Osteoblast (primary cell): ENCODE measurements at places on chromosomes 4 and X. TPM values are rescaled to one million over a fixed set of nuclear protein-coding genes. Genes with fewer than 3 reads are reported as not detected.

The MAGEA8 gene
- not detected in 2 replicates for total RNA-seq

The FNIP2 gene
- 73.4 and 78.9 TPM in 2 replicates for total RNA-seq

The RIBC1 gene
- total RNA-seq, result 0.29 and 0.72 TPM in 2 replicates

The GRIA2 gene
- total RNA-seq, result under 0.01 TPM in 1 of 2 replicates, not detected in the other

The TLR3 gene
- total RNA-seq, result 8.0 and 8.8 TPM in 2 replicates

The TMEM31 gene
- total RNA-seq, result not detected in 2 replicates

The USP17L21 gene
- total RNA-seq, result not detected in 2 replicates

The LRAT gene
- not detected in 2 replicates for total RNA-seq

The FAM9C gene
- total RNA-seq, result under 0.01 TPM in 1 of 2 replicates, not detected in the other

GRCh38 chrX:18886005-18886343, 97.9 kb downstream of the PHKA2 start:
- DNase-seq, result no peak
- H3K36me3 ChIP-seq, result no peaks in the 10 kb centered on the region
- H3K27me3 ChIP-seq, result no peaks in the 10 kb centered on the region
- H3K27ac ChIP-seq, result no peak overlapping the region
- peaks cover 9% of the 10 kb centered on the region for H3K4me1 ChIP-seq
- peak overlapping the region; percentile 62 for H3K4me3 ChIP-seq

GRCh38 chrX:136046295-136047015, 61.2 kb downstream of the SLC9A6 start:
- H3K4me3 ChIP-seq, result no peak overlapping the region
- peak overlapping the region; percentile 3 for H3K27ac ChIP-seq
- no peak for DNase-seq
- no peaks in the 10 kb centered on the region for H3K36me3 ChIP-seq

GRCh38 chrX:106692425-106693065, 34.0 kb upstream of the RNF128 start:
- no peak overlapping the region for H3K27ac ChIP-seq
- DNase-seq, result no peak
- H3K4me3 ChIP-seq, result no peak overlapping the region
- no peaks in the 10 kb centered on the region for H3K4me1 ChIP-seq

DNA sequence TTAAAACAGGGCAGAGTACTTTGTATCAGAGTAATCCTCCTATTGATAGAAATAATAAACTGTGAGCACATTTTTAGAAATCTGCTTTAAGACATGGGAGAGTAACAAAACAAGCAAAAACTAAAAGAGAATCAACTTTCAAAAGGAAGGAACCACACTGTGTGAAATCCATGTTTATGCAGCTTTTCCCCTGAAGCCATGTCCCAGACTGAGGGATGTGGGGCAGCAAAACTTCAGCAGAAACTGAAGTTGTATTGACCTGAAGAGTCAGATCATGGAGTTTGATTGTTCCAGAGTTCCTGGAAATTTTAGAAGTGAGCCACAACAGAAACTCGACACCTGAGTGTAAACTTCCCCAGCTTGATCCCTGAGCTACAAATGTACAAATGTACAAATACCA, 53.2 kb downstream of the COMMD8 start:
- H3K27ac ChIP-seq, result no peak overlapping the region
- H3K4me1 ChIP-seq, result no peaks in the 10 kb centered on the region
- no peak overlapping the region for H3K4me3 ChIP-seq
- DNase-seq, result no peak
- no peaks in the 10 kb centered on the region for H3K36me3 ChIP-seq
- H3K27me3 ChIP-seq, result peaks cover 5% of the 10 kb centered on the region

DNA sequence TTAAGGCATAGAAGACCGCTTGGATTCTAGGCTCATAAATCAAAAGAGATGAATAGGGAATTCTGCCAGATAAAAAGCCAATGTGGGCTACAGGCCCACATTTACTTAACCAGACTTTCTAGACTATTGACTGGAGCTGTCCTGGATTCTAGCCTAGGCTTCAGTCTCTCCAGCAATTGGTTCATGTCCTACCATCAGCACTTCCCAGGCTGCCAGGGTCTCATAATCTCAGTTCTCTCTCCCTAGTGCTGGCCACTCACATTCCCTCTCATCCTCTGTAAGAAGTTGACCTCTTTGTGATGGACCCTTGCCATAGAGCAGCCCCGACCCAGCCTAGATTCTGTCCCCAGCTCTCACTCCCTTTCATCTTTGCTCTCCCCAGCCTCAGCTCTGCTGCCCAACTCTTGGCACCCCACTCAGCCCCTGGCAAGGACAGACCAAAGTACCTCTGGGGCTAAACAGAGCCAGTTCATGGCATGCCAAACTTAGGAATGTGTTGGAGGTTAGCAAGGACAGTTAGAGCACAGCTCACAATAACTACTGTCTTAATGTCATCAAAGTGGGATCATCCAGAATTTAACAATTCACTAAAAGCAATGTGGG, 396.2 kb downstream of the INPP4B start:
- no peak for DNase-seq
- H3K27me3 ChIP-seq, result no peaks in the 10 kb centered on the region
- no peak overlapping the region for H3K4me3 ChIP-seq
- no peak overlapping the region for H3K27ac ChIP-seq
- no peaks in the 10 kb centered on the region for H3K36me3 ChIP-seq

DNA sequence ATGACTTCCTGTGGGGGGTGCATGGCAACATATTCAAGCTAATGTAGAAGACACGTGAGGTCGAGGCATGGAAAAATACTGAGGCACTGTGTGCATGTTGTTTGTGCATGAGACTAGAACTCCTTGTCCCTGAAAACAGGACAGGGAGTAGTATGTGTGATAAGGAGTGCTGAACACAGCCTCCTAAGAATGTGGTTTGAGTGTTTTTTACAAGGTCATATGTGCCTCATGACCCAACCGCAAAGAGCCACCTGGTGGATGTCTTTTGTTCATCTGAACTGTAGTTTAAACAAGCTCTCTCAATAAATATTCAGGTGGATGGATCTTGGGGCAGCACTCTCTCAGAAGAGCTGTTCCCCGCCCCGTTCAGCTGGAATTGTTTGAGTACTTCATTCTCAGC, 226.6 kb downstream of the NLGN4X start:
- H3K27me3 ChIP-seq, result no peaks in the 10 kb centered on the region
- no peak for DNase-seq
- H3K4me3 ChIP-seq, result no peak overlapping the region
- H3K4me1 ChIP-seq, result no peaks in the 10 kb centered on the region
- H3K27ac ChIP-seq, result no peak overlapping the region

- no peaks in the 10 kb centered on the region for H3K4me1 ChIP-seq
- H3K27me3 ChIP-seq, result no peaks in the 10 kb centered on the region
- DNase-seq, result no peak
- no peaks in the 10 kb centered on the region for H3K36me3 ChIP-seq
Measured at GRCh38 chr4:106704253-106704870, 331.8 kb downstream of the DKK2 start.

GRCh38 chrX:118585296-118585695, 89.7 kb downstream of the DOCK11 start:
- no peaks in the 10 kb centered on the region for H3K27me3 ChIP-seq
- no peaks in the 10 kb centered on the region for H3K4me1 ChIP-seq
- no peak for DNase-seq
- no peak overlapping the region for H3K4me3 ChIP-seq

DNA sequence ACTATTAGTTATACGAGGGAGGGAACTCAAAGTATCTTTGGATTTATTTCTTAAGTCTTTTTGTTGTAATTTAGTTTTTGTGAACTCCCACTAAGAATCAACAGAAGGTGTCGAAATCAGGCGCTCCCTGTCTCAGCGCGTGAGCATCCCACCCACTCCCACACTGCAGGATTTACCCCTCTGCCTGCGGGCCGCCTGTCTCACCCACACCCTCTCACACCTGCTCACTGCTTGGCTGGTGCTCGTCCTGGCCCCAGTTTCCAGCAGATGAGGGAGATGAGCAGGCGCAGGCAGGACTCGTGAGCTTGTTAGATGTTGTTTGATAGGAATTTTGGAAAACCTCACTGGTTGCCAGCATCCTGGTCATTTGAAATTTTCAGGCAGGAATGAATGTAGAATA, 20.8 kb upstream of the HGFAC start:
- no peak for DNase-seq
- H3K4me3 ChIP-seq, result no peak overlapping the region
- no peaks in the 10 kb centered on the region for H3K27me3 ChIP-seq

DNA sequence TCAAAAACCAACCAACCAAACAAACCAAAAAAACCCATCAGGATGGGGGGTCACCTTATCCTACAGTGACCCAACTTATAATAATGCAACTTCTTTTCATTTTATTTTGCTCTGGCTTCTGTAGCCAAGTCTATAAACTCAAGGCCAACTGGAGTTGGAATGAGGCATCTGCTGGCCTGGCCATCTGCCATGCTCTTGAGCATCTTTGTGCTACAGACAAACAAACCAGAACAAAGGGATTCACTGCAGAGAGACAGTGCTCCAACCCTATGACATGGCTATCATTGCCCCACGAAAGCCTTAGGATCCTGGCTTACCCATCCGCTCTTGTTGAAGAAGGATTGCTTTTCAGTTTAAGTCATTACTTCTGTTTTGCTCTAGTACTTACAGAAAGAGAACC, 49.2 kb upstream of the SCRG1 start:
- no peaks in the 10 kb centered on the region for H3K27me3 ChIP-seq
- H3K27ac ChIP-seq, result peak overlapping the region; percentile 55
- no peak for DNase-seq

GRCh38 chr4:72496119-72496518, 72.9 kb downstream of the ADAMTS3 start:
- no peaks in the 10 kb centered on the region for H3K36me3 ChIP-seq
- no peak for DNase-seq
- H3K4me3 ChIP-seq, result no peak overlapping the region
- no peaks in the 10 kb centered on the region for H3K27me3 ChIP-seq

DNA sequence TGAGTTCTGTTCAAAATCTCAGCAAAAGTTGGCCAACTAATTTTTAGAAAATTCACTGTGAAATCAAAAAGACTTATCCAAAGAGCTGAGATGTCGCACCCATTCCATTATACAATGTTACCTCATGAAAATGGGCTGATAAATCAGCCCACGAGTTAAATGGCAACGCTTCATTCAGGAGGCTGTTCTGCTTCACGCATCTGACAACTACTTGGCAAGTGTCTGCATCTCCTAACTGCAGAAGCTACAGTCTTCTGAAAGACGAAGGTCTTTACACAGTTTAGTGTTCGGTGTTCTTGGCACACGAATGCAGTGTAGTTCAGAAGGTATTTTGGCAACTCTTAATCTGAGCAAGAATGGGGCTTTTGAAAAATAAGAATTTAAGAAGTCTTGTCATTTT, 166.6 kb upstream of the DKK2 start:
- no peak overlapping the region for H3K4me3 ChIP-seq
- H3K27ac ChIP-seq, result no peak overlapping the region
- H3K4me1 ChIP-seq, result no peaks in the 10 kb centered on the region
- H3K36me3 ChIP-seq, result no peaks in the 10 kb centered on the region
- DNase-seq, result no peak

GRCh38 chr4:139099366-139099982, 77.5 kb downstream of the ELF2 start:
- H3K4me1 ChIP-seq, result no peaks in the 10 kb centered on the region
- H3K27ac ChIP-seq, result no peak overlapping the region
- no peak overlapping the region for H3K4me3 ChIP-seq
- no peaks in the 10 kb centered on the region for H3K27me3 ChIP-seq
- no peaks in the 10 kb centered on the region for H3K36me3 ChIP-seq
- peak; percentile 65 for DNase-seq

DNA sequence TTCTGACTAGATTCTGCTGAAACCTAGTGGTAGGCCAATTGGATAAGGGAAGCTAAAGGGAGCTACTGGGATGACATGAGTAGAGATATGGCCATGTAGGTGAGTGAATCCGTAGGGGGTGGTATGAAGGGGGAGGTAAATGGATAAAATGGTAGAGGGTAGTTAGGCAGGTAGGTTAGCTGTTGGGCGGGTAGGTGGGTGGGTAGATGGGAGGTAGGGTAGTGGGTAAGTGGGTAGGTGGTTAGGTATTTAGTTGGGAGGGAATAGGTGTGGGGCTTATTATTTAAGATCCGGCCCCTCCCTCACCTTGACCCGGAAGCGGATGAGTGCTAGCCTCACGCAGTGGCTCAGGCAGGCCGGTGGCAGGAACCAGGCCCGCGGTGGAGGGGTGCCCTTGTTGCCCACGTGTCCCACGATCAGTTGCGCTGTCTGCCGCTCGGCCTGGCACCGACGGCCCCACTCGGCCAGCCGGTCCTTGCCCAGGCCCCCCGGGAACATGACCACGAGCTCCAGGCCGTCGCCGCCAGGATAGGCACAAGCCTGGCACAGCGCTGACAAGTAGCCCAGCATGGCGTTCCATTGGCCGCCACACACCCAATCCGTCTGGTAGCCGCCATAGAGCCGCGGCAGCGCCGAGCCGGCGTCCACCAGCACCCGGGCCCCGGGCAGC, 725 bp downstream of the FAM120C start:
- peak; percentile 82 for DNase-seq
- peak overlapping the region; percentile 76 for H3K4me3 ChIP-seq
- no peaks in the 10 kb centered on the region for H3K36me3 ChIP-seq
- H3K4me1 ChIP-seq, result peaks cover 6% of the 10 kb centered on the region
- peak overlapping the region; percentile 37 for H3K27ac ChIP-seq

DNA sequence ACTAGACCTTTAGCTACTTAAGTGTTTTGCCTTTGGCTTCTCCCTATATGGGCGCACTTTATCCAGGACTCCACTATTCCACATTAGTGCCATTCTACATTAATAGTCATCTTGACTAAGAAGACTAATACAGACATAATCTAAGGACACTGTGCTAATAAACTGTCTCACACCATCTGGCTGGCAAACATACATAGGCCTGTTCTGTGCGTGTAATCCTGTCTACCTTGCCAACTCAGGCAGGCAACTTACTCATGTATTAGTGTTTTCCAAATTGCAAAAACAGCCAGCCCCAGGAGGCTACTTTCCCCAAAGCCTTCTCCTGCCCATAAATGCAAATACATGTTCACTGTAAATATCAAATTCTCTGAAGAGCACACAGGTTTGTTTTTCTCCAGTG, 587.3 kb downstream of the TMA16 start:
- no peaks in the 10 kb centered on the region for H3K27me3 ChIP-seq
- H3K4me3 ChIP-seq, result no peak overlapping the region
- no peaks in the 10 kb centered on the region for H3K36me3 ChIP-seq
- DNase-seq, result no peak
- H3K27ac ChIP-seq, result no peak overlapping the region
- no peaks in the 10 kb centered on the region for H3K4me1 ChIP-seq

GRCh38 chr4:141376769-141377168, 156.1 kb downstream of the ZNF330 start:
- H3K4me1 ChIP-seq, result peaks cover 6% of the 10 kb centered on the region
- no peak overlapping the region for H3K27ac ChIP-seq
- no peaks in the 10 kb centered on the region for H3K36me3 ChIP-seq
- no peak overlapping the region for H3K4me3 ChIP-seq
- no peaks in the 10 kb centered on the region for H3K27me3 ChIP-seq

DNA sequence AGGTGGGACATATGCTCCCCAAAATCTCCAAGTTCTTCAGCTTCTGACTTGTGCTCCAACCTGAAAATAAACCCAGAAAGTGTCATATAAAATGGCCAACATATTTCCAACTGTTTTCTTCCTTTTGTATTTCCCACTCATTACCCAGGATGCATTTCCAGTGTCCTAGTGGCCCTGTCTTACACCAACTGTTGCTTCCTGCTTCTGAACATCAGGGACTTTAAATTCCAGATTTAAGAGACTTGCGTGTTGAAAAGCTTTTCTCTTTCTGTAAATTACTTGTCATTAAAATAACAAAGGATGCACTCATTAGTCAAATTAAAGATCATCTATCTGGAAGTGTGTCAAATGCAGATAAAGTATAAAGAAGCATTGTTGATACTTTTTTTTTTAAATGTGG, 19.9 kb downstream of the MID1 start:
- no peak overlapping the region for H3K4me3 ChIP-seq
- H3K27ac ChIP-seq, result no peak overlapping the region
- H3K4me1 ChIP-seq, result peaks cover 11% of the 10 kb centered on the region
- H3K27me3 ChIP-seq, result no peaks in the 10 kb centered on the region

GRCh38 chr4:117740736-117741135, 293.6 kb upstream of the NDST3 start:
- no peaks in the 10 kb centered on the region for H3K27me3 ChIP-seq
- no peak overlapping the region for H3K27ac ChIP-seq
- DNase-seq, result no peak
- H3K36me3 ChIP-seq, result no peaks in the 10 kb centered on the region
- no peaks in the 10 kb centered on the region for H3K4me1 ChIP-seq
